ENCODE measurements at places on chromosomes 6 and 20.
A peak's percentile ranks its signal among the peaks of the same experiment; 100 is the strongest.

GRCh38 chr6:15297895-15298590, 52.2 kb downstream of the JARID2 start:
- DNase-seq, result no peak

DNA sequence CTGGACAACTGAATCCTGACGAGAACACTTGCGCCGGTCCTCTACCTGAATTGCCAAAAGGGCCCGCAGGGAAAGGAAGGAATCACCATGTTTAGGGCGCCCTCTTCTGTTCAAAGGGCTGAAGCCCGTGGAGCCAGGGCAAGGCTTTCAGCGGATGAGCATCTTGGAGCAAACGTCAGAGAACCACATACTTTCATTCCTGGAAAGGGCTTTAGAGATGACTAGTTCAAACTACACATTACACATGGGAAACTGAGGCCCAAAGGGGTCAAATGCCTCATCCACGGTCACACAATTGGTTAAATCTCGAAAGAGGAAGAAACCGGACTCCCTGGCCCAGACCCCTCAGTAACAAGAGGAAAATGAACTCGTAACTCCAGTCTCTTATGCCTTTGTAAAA, 11.5 kb upstream of the ZNF133 start:
- peak; percentile 67 for DNase-seq

DNA sequence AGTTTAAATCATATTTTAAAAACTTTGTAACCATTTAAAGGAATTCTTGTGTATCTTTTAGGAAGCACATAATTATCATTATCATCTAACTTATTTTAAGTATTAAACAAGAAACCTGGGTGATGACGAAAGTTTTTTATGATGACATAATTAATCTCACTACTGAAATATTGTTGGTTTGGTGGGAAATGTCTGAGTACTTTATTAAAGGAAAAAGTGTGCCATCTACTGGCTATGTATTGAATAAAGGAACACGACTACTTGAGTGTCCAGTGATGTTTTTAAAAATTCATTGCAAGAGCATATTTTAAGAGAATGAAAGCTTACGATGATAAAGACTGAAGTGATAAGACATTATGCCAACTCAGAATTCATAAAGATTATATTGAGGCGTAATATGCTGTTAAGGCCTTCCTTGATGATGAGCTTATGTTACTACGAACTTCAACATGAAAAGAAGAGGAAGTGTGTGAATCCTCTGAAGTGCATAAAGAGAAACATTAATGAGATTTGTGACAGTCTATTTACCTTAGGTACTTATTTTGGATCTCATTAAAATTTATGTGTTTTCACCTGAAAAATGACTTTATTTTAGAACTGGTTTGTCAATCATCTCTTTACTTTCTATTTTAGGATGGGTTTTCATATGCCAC, 12.0 kb upstream of the TRMT11 start:
- DNase-seq, result no peak

GRCh38 chr20:59385480-59385879, 85.1 kb downstream of the EDN3 start:
- no peak for DNase-seq

- no peak for DNase-seq
Measured at GRCh38 chr6:36669002-36669401, 9.5 kb upstream of the CDKN1A start.

DNA sequence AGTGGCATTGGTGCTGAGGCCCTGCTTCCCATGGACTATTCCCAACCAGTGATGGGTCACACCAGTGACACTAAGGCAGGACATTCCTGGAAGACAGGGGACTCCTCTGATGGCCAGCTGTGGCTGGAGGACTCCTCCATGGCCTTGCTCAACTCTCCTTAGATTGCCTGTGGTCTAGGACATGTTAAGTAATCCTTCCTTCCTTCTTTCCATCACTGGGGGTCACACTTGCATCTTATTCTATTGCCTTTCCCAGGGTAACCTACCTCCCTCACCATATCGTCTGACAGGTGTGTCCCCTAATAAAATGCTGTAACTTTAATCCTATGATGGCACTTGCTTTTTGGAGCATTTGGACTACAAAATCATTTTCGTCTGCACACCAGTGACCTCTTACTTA, 24.5 kb upstream of the HLA-A start:
- no peak for DNase-seq

DNA sequence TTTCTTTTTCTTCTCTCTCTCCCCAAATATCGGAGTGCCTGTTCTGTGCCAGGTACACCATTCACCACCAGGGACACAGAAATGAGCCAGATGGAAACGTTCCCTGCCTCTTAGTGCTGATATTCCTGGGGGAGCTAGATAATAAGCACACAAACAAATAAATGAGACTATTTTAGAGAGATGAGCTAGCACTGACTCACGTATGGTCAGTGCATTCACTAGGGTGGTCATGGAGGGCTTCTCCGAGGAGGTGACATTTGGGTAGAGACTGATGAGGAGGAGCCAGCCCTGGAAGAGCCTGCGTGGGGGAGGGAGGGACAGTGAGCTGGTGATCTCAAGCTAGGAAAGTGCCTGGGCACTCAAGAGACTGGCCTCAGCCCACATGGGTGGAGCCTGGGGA, 252.3 kb upstream of the KCNG1 start:
- no peak for DNase-seq

Data from head of caudate nucleus (tissue), 42 donors.